SW 1271 (cell line): ENCODE measurements at places on chromosomes 12 and 14.
A peak's percentile ranks its signal among the peaks of the same experiment; 100 is the strongest.

DNA sequence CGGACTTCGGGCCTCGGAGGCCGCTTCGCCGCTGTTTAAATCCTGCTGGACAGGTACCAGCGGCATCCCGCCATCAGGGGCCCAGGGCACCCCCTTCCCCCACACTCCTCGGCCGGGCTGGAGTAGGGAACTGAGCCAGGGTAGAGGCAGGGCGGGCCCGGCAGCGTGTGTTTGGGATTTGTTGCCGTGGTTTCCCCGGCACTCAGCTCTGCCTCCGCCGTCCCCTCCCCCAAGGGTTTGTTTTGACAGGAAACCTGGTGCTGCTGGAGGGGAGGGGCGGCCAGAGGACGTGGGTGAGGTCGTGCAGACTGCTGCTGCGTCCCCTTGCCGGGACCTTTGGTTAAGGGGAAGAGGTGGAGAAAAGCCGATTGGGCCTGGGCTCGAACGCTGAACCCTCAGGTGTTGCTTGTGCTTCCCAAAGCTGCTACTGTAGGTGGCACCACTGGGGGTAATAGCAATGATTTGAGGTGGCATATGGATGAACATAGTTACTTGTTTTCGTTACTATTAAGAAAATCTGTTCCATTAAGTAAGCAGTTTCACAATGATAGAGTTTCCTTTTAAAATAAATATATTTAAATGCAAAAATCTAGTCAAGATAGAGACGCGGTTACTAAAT is 778 bp downstream of the TCP11L2 start:
- no peak for DNase-seq

GRCh38 chr14:101477648-101478047 is 83.6 kb upstream of the DIO3 start:
- no peak for DNase-seq

GRCh38 chr14:87199381-87199780 is 793.6 kb downstream of the GALC start:
- no peak for DNase-seq

DNA sequence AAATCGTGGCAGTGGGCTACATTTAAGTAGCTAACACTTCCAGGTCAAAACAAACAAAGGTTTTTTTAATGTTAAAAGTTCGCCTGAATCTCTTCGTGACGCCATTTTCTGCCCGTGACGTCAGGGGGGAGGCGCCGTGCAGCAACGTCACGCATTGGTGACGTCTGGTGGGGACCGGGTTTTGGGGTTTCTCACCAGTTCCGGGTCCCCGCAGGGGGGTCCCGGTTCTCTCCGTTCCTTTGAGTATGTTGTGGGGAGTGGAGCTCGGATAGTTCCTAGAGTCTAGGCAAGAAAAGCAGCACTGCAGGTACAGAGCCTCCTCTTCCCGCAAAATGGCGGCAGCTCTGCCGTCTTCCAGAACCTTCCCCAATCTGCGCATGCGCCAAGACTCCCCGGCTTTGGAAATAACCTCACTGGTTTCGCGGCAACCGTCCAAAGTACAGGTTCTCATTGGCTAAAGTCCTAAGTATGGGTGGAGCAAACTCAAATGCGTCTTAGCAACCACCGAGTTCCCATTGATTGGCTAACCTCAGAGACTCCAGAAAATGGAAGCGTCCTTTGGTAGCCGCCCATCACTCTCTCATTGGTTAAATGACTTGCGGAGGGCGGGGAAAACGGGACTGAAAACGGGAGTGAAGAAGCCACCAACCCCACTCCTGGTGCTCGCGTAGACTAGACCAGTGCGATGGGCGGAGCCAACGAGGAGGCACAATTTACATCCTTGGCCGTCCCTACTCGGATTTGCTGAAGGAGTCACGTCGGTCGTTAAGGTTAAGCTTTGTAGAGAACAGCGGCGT is at the start of gene RBM23:
RBM23 (minus strand) TSS at position 346 of the 797 bp plus-strand sequence.
- DNase-seq = peak; percentile 100

GRCh38 chr12:65628061-65628460 is 196.2 kb upstream of the HMGA2 start:
- no peak for DNase-seq

GRCh38 chr12:114165921-114166320 is 199.8 kb upstream of the RBM19 start:
- DNase-seq = no peak

GRCh38 chr12:94089891-94090290 is 58.5 kb upstream of the PLXNC1 start:
- DNase-seq = no peak

DNA sequence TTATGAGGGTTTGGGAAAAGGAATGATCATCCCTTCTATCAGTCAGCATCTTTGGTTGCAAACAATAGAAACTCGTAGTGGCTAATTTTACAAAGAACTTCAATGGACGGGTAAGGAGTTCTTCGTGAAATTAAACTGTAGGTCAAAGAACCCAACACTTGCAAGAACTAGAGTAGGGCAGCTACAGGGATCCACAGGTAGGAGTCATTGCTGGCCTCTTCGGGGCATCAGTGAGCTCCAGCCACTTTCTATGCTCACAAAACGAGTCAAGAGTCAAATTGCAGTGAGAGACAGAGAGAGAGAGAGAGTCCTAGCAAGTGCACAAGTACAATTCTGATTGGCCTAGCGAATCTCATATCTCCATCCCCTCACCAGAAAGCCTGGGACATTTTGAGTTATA is 29.9 kb upstream of the OTX2 start:
- no peak for DNase-seq

DNA sequence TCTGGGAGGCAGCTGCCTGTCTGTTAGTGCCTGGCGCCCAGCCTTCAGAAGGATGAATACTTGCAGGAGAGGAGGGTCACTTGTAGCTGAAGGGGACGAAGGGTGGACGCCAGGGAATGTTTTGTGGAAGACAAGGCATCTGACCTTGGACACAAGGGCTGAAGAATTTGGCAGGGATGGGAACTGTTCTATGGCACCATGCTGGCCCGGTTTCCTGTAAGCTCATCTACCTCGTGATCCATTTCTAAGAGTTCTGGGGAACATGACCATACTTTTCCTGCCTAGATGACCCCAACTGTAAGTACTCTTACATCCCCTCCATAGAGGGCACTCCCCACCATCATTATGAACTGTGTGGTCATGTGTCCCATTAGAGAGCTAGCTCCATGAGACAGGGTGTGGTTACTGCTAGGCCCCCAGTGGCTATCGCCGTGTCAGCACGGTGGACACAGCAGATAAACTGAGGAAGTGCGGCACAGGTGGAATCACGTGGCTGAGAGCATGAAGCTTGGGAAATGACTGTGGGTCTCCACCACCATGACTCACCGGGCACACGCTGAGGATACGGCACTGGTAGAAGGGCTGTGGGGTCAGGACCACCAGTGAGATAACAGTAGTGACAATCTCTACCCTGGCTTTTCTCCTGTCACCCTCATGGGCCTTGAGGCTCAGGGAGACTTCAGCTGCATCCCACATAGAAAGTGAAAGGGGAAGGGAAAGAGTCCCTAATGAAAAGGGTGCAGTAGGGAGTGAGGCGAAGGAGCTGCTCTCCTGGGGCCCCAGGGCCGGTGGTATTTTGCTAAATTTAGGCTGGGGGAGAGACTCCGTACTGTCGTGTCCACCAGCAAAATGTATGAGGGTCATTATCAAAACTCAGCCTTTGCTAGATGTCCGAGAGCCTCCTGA is 252.6 kb downstream of the FOXN3 start:
- DNase-seq = no peak

DNA sequence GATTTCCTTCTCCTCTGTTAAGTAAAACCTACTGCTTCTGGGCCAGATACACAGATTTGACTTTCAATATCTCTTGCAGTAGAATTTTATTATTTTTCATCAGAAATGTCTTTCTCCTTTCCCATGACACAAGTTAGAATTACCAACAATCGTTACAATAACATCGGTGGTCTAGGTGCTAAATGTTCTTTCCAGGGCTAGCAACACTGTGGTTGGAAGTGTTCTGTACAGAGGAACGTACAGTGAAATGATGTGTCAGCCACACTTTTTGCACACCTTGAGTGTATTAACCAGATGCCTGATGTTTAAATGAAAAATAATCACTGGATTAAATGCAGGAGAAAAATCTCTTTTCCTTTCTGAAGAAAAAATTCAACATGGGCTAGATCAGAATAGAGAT is 27.7 kb upstream of the KLRD1 start:
- no peak for DNase-seq

DNA sequence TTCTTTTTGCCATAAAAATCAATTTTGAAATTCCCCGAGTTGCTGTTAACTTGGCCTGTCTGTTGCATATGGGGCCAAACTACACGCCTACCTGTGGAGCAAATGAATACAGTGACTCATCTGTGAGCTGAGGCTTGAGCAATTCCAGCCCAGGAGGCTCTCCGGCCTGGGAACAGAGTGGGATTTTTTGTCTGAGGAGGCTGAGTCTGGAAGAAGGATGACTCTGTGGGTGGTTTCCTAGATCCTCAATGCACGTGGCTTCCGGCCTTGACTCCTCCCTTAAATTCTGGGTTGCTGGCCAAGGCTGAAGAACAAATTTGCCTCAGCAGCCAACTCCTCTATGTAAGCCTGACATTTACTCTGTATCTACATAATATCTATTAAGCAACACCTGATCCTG is 124.1 kb downstream of the SSPN start:
- DNase-seq = no peak

DNA sequence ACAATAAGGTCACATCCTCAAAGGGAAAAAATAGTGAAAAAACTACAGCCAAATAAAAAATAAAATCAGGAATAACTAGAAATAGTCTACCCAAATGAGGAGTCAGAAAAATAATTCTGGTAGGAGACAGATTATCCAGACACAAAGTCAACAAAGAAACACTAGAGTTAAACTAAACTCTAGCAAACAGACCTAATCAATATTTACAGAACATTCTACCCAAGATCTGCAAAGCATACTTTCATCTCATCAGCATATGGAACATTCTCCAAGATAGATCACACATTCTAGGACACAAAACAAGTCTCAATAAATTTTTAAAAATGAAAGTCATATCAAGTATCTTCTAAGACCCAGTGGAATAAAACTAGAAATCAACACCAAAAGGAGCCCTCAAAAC is 20.4 kb upstream of the TSPAN8 start:
- DNase-seq = no peak
